ENCODE measurements at places on chromosomes 16 and 17.
A peak's percentile ranks its signal among the peaks of the same experiment; 100 is the strongest.

DNA sequence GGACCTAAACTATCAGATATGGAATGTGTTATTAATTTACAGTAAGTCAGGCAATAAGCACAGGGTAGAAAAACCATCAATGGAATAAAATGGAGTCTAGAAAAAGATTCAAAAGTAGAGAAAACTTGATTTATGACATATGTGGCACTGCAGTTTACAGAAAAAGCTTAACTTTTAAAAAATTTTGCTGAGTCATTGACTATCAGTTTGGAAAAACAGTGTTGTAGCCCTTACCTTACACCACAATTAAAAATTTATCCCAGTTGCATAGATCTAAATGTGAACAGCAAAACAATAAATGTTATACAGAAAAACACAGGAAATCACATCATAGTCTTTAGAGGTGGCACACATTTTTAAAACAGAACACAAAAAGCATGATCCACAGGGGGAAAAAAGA, 108.5 kb downstream of the USP22 start:
- no peak for DNase-seq

DNA sequence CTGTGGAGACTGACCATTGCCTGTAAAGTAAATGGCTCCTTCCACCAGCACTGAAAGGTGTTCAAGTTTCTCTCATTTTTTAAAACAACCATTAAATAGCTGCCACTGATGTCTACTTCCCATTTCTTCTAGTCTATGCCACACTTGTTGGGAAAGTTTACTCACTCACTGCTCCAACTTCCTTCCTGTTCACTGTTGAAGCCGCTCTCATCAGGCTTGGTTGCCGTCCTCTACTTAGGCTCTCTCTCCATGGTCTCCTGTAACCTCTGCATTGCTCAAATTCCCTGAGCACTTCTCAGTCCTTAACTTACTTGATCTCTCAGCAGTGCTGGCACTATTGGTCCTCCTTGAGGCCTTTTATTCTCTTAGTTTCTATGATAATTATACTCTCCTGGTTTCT, 32.4 kb downstream of the SNX11 start:
- DNase-seq: no peak

DNA sequence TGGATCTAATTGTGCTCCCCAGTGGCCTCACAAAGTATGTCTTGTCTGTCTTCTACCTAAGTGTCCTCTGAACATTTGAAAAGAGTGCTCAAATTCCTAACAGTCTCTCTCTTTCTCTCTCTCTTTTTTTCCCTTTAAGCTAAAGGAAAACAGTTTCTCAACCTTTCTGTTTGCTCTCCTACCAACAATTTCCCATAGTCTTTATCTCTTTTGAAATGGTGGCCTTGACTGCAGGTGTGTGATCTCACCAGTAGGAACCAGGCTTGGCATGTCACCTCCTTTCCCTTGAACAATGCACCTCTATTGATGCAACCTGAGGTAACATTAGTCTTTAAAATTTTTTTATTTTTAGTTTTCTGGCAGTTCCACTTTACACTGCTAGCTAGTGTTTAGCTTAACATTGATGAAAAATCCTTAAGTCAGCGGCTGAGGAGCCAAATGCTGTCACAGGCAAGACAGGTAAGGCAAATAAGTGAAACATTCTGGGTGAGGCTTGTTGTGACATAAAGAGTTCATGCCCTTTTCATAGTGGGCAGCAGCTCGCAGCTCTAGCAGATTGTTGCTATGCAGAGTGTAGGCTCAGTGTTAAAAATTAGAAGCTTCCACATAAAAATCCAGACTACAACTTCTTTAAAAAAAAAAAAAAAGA, 273.4 kb downstream of the HAPSTR1 start:
- no peak for DNase-seq

DNA sequence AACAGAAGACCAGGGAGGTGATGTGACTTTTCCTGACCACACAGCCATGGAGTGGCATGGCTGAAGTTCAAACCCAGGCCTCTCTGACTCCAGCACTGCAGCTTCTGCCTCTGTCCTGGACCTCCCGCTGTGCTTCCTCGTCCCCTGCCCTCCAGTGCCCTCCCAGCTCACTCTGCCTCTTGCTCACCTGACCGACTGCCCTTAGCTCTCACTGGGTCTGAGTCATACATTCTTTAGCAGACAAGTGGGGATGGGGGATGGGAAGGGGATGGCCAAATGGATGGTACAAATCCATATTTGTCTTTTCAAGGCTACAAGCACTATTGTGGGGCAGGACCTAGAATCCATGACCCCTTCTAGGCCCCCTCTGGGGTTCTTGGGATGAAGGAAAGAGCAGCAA, 33.0 kb downstream of the PITPNM3 start:
- peak; percentile 68 for DNase-seq

GRCh38 chr17:17780922-17781590, 55.7 kb downstream of the SREBF1 start:
- DNase-seq: peak; percentile 55

GRCh38 chr17:45388604-45389325, 43.9 kb downstream of the ARHGAP27 start:
- no peak for DNase-seq
